CD4-positive, CD25-positive, alpha-beta regulatory T cell (primary cell): ENCODE measurements at places on chromosomes 6 and 20. TPM values are rescaled to one million over a fixed set of nuclear protein-coding genes. Genes with fewer than 3 reads are reported as not detected.

The DAAM2 gene
- polyA plus RNA-seq = not detected

- DNase-seq = no peak
These were observed 99.9 kb downstream of the BANF2 start for GRCh38 chr20:17799575-17800227.

GRCh38 chr6:12601881-12602280 is 114.7 kb upstream of the PHACTR1 start:
- DNase-seq = no peak

DNA sequence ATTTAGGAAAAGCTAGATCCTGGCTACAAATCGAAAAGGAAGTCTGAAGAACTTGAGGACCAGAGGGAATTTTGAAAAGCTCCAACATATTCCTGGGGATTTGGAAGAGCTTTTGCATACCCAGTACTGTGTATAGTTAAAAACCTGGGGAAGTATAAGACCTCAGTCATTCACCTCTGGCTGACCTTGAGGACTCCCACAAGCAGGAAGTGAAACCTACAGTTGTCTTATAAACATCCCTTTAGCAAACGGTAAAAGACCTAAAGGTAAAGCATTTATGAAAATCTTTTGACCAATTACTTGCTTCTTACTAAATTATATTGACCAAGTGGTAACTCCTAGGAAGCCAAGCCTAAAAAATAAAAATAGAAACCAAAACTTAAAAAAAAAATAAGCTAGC is 175.0 kb downstream of the HAO1 start:
- DNase-seq = no peak

DNA sequence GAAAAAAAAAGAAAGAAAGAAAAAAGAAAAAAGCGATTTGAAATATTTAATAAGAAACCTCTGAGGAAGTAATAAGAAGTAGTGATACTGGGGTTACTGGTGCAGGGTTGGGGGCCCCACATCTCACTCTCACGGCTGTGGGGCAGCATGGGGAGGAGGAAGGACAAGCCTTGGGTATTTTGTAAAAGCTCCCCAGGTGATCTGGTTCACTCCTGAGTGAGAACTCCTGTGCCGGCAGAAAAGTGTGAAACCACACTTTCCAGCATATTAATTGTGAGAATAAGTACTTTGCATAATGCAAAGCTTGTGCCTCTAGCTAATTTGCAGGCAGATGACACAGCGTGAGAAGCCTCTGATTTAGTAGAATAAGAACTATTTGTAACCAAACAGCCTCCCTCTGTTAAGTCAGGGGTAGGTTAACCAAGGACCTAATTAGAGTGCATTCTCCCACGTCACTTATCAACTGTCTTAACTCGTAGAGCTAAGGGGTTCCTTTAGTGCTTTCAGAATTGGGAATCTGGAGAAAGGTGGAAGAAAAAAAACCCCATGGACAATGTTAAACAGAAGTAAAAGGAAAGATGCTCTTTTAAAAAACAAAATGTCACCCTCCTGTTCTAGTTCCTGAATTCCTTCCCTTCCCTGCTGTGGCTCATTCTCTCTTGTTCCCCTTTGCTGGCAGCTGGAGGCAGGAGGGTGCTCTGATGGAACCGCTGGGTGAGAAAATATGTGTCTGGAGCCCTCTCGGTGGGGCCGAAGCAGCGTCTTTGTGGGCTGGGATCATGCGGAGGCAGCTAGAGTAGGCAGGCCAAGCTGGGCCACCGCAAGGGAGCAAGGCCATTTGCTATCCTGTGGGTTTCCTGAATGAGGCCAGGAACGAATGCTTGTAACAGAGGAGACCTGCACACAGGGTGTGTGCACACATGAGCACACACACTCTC is 108.7 kb downstream of the FYN start:
- DNase-seq = peak; percentile 36

The MAP3K7 gene
- polyA plus RNA-seq = 24.6 TPM

GRCh38 chr6:2876210-2877056 is 26.7 kb downstream of the SERPINB9 start:
- no peak for DNase-seq

DNA sequence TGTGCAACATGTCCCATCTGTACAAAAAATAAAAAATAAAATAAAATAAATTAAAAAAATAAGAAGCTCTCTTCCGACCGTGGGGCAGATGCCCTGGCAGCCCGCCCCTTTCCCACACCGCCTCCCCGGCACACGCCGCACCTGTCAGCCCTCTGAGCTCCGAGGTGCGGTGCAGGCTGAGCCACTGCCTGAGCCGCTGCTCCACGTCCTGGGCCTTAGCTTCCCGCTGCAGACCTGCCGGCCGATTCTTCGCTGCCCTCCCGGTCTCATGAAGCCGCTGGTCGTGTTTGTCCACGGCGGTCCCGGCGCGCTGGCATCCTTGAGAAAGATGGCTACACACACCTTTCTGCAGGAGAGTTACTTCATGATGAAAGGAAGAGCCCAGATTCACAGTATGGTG is 10.7 kb upstream of the CLPSL2 start:
- DNase-seq = no peak

DNA sequence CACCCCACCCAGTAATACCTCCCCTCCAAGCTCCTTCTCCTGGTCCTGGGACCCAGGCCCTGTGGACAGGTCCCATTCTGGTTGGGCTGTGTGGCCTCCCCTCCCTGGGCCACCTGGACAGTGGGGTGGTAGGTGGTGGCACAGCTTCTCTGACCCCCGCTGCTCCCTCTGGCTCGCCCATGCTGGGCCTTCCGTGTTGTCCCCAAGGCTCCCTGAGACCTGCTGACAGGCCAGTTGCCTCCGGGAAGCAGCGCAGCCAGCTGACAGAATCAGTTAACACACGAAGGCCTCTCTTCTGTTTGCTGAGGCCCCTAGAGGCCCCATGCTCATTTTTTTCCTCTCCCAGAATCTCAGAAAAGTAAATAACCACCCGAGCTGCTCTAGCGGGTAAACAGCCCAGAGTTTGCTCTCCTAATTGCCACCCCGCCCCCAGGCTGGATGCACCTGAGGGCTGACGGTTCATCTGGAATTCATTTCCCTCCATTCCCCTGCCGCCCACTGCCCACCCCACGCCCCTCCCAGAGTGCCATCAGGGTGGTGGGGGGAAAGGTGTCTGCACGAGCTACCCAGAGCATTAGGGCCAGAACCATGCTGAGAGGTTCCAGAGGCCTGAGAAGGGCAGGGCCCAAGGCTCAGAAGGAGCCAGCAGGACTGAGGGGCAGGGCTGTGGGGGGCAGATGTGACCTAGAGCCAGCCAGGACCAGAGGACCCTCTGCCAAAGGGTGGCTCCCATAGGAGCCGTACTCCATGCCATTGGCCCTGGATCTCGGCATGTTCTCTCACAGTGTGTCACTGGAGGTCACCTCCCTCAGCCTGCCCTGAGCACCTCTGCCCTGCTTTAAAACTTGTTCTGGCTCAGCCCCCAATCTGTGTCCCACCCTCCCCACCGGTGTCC is 157.5 kb downstream of the GRM4 start:
- no peak for DNase-seq

The GNMT gene
- polyA plus RNA-seq = not detected

DNA sequence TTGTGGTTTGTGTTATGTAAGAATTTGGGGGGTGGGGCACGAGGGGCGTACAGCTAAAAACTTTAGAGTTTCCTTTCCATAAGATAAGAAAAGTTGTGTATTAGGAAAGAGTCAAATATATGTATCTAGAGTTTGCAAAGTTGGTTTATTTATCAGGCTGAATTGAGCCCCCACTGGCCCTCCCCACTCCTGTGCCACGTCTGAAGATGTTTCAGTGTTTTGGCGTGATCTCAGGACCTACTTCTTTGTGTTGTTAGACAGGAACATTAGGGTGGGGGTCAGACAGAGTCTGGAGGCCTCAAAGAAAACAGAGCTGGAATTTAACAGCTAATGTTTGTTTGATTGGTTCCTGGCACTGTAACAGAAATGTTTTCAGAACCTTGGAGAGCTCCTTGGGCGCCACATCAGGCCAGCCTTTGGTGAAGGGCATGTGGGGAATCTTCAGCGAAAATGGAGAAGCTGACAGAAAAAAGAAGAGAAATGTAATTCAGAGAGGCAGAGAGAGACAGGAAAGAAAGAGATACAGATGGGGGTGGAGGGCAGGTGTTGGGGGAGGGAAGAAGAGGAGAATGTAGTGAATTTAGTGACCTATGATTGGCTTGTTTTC is 674 bp downstream of the NRSN1 start:
- peak; percentile 3 for DNase-seq

DNA sequence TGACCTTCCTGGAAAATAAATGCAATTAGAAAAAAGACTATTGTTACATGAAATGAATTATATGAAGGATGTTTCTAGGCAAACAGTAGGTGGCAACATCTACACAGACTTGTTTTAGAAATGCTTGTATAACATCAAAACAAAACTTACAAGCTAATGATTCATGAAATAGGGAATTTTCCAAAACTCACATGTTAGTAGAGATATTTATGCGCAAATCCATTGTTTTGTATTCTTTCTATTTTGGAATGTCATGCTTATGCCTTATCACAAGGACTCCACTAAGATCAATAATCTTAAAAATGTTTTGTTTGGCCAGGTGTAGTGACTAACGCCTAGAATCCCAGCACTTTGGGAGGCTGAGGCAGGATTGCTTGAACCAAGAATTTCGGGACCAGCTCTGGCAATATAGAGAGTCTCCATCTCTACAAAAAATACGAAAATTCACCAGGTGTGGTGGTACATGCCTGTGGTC is 32.3 kb upstream of the LGSN start:
- DNase-seq = no peak

The PGC gene
- not detected for polyA plus RNA-seq

DNA sequence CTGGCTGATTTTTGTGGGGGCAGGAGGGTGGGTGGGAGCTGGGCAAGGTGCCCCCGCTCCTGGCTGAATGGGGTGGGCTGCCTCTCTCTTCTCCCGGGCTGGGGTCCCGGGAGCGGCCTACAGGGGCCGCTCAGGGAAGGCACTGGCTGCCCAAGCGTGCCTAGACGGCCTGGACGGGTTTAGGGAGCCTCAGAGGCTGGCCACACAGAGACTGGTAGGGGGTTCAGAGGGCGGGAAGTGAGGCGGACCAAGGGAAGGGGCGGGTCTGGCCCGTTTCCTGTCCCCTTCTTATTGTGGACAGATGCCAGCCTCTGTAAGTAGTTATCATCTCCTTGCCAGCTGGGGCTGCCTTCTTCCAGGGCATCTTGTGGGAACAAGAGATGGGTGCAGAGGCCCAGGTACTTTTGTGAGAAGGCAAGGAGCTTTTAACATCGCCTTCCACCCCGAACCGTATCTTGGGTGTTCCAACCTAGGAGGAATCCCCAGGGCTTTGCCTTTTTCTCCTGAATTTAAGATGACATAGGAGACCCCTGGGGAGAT is 437 bp downstream of the CD40 start:
- peak; percentile 6 for DNase-seq

GRCh38 chr20:8856668-8857067 is 212.2 kb upstream of the PLCB4 start:
- no peak for DNase-seq

DNA sequence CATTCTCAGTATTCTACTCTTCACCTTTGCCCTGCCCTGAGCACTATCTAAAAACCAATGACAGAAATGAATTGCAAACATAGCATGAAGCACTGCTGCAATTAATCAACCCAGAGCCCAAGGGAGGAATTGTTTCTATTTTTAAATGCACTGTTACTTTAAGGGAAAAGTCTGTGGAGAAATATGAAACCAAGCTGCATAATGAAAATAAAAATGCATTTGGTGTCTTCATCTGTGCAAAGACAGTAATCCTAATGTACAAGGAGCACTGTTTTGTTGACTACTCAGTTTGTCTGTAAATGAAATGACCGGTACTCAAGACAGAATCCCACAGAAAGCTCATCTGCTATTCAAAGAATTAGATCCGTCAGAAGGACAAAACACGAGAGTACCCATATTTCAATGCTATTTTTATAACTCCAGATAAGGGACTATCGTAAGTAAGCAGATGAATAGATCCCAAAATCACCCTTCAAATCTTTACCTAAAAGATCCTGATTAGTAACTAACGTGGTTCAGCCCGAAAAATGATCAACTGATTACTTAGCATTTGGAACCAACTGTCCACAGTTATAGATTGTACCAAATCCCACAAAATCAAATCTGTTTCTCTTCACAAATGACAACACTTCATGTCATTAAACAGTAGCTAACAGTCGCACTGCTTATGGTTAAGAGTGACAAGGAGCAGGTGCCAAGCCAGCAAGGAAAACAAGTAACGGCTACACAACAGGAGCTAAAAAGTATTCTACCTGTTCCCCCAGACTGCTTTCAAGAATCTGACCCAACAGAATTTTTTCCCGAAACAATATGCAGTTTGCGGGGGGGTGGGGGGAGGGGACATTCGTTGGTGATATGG is 2.4 kb downstream of the KIF13A start:
- DNase-seq = no peak

The BPIFB4 gene
- not detected for polyA plus RNA-seq

- DNase-seq = no peak
These were observed 19.7 kb downstream of the CGA start for GRCh38 chr6:87075168-87075567.

GRCh38 chr6:20954315-20954714 is 420.1 kb downstream of the CDKAL1 start:
- DNase-seq = no peak

DNA sequence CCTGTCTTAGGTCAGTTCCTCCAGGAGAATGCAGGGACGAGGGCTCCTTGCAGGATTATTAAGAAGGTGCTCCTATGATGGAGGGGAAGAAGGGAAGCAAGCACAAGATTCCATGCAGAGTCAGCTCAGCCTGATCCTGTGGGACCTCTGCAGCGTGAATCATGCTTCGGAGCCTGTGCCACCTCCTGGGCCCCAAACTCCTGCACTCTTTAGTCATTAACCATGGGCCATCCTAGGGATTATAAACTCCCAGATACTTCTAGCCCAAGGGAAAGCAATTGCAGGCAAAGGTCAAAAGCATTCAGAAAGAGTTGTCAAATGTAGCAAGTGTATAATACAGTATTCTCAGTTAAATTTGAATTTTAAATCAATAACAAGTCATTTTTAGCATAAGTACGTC is 208.7 kb upstream of the PMEPA1 start:
- DNase-seq = no peak

DNA sequence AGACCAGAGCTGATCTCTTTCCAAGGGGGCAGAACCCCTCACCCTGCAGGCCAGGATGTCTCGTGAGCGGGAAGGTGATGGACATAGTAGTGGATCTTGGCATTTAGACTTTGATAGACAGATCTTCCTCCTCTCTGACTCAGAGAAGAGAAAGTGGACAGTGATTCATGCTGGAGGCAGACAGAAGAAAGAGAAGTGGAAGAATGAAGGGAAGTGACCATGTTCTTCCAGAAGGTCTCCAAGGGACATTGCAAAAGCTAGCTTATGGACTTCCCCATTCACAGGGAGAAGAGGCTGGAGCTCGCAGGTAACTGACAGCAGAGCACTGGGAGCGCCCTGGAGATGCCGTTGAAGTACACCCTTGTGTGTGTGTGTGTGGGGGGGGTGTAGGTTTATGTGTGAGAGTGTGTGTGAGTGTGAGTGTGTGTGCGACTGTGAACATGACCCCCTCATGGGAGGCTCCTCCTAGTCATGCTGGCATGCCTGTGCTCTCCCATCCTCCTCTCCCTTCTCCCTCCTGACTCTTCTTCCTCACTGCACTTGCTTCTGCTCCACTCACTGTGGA is 8.0 kb upstream of the RAET1L start:
- DNase-seq = no peak
